Activated T-cell treated with anti-CD3 and anti-CD28 coated beads for 1 hour (primary cell): ENCODE measurements at places on chromosomes 12 and 14.

GRCh38 chr12:45743247-45743646, 13.7 kb downstream of the ARID2 start:
- no peak for DNase-seq

- no peak for DNase-seq
Observed at GRCh38 chr12:100498141-100498540, 24.5 kb downstream of the NR1H4 start.

GRCh38 chr12:1252758-1253157, 261.7 kb downstream of the ERC1 start:
- no peak for DNase-seq

DNA sequence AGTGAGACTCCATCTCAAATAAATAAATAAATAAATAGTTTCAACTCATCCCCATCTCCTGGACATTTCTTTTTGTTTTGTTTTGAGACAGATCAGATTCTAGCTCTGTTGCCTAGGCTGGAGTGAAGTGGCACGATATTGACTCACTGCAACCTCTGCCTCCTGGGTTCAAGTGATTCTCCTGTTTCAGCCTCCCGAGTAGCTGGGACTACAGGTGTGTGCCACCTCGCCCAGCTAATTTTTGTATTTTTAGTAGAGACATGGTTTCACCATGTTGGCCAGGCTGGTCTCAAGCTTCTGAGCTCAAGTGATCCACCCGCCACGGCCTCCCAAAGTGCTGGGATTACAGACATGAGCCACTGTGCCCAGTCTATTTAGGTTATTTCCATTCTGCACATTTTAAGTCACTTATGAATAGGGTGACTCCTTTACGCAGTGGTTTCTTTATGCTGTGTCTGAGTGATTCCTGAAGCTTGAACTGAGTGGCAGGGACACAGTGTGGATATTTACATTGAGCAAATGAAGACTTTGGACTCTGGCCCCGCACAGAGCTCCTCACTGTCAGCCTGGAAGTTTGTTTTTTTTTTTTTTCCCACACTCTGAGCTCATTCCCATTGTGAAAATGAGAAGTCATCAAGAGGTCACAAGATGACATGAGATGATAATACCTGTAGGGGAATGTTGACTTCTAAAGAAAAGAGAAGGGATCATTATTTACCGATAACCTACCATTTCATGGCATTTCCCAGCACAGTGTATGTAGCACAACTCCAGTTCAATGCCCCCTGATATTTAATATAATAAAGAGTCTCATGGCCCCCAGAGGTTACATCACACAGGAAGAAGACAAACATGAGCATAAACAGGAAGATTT, 72.6 kb downstream of the TBX3 start:
- no peak for DNase-seq

- DNase-seq, result no peak
Observed at GRCh38 chr12:104371043-104371870, 67.7 kb downstream of the EID3 start.

DNA sequence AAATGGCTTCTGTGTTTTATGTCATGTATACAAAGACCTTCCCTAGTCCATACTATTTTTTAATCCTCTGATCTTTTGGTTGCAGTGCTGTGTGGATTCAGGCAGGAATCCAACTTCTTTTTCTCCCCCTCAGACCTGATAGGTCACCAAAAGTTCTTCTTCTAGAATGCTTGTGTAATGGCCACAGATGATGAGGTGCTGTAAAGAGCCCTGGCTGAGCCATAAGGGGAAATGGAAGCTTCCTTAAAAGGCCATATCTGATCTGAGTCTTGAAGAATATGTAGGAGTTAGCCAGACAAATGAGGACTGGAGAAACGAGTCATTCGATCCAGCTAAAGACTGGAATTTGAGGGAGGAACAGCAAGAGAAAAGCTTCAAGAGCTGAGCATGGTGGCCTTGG, 353.9 kb downstream of the PCNX1 start:
- DNase-seq, result no peak

DNA sequence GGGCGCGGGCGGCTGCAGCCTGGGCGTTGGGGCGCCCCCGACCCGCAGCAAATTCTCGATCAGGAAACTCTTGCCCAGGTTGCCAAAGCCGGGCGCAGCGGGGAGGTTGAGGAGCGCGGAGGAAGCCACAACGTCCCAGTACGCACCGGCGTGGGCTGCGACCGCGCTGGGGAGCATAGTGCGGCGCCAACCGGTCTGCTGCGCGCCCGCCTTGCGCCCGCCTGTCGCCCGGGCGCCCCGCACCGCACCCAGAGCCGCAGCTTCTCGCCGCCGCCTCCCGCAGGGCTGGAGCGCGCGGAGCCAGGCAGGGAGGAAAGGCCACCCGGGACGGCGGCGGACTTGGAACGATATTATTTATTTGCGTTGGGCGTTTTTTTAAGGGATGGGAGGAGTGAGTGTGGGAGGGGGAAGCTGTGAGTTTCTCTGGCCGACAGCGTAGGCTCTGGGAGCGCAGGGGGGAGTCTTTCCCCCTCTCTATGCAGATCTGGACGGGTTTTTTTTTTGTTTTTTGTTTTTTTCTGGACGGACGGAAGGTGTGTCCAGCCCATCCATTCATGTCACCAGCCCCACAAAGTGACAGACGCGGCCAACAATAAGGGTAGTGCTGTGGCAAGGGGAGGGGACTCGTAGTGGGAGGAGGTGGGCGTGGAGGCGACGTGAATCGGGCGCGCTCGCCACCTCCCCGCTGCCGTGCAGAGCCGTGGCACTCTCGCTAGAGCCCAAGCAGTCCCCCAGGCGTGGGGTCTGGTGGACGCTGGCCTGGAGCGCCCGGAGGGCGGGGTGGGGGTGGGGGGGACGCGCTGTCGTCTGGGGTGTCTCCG, at the start of gene DBX2:
DBX2 (minus strand) TSS at position 349 of the 821 bp plus-strand sequence; CDS start at position 177, 172 bp downstream.
- no peak for DNase-seq

GRCh38 chr14:92259613-92260357, 63.2 kb upstream of the SLC24A4 start:
- no peak for DNase-seq

DNA sequence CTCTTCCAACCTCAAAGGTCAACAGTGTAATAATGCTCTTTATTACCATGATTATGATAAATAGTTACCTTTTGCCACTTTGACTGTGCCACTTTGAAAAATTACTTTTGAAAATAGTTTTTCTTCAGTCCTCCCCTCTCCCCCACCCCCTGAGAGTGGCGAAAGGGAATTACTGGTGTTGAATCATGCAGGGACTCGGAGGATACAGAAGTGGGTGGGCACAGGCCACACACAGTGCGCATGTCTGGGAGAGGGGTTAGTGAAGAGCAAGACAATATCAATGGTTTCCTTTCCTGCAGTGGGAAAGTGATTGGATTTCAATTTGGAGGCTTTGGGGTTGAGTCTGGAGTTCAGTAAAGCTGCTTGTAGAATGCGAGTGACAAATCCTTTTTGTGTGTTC, 170.9 kb downstream of the PTCSC3 start:
- DNase-seq, result no peak

DNA sequence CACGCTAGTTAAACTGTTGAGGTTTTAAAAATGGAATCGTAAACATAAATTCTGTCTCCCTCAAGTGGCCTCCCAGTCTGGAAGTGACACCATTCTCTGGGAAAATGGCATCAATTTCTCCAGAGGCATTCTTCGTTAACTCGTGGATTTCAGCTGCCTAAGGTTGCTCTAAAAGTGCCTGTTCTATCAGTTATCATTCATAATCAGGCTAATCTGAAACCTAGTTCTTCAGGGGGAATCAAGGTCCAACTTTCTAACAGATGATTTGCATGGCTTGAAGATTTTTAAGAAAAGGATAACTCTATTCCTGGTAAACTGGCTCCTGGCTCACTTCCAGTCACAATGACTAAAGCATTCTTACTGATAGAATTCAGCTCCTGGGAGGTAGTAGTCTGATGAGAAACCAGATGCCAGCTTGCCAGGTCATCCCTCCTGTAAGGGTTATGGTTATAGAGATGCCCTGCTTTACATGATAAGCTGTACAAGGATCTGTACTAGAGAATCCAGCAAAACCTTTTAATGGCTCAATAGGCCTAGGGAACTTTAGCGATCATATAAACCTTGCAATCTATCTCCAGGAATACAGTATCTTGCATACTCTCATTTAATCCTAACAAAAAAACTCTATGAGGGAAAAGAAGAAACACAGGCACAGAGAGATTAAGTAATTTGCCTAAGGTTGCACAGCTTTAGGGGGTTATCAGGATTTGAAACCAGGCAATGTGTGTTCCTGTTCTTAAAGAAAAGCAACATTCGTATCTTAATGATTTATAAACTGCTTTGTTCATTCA, 1.5 kb downstream of the L3HYPDH start:
- DNase-seq, result no peak

DNA sequence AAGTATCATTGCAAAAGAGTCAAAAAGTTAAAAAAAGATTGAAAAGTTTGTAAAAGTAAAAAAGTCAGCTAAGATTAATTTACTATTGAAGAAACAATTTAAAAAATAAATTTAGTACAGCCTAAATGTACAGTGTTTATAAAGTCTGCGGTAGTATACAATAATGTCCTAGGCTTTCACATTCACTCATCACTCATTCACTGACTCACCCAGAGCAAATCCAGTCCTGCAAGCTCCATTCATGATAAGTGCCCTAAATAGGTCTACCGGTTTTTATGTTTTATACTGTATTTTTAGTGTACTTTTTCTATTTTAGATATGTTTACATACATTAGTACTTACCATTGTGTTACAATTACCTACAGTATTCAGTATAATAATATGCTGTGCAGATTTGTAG, 43.9 kb upstream of the ABCC9 start:
- DNase-seq, result no peak

DNA sequence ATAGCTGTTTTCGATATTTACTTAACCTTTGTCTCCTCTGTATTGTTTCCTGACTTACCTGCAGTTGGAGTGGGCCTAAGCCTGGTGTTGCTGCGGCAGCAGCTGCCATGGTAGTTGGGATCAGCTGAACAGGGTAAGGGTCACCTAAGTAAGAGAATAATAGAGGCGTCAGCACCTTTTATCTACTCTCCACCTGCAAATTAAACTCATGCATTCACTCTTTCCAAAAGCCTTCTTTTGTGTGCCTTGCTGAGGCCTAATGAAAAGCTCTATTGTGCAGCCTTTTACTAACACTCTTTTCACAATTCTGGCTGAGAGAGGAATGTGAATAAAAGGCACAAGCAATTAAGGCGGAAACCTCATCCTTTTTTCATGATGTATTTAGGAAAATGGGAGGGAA, 308.7 kb downstream of the SOX5 start:
- no peak for DNase-seq

GRCh38 chr14:68172627-68173026, 353.0 kb downstream of the RAD51B start:
- DNase-seq, result no peak

GRCh38 chr14:22460461-22461195, 128.4 kb downstream of the DAD1 start:
- no peak for DNase-seq

DNA sequence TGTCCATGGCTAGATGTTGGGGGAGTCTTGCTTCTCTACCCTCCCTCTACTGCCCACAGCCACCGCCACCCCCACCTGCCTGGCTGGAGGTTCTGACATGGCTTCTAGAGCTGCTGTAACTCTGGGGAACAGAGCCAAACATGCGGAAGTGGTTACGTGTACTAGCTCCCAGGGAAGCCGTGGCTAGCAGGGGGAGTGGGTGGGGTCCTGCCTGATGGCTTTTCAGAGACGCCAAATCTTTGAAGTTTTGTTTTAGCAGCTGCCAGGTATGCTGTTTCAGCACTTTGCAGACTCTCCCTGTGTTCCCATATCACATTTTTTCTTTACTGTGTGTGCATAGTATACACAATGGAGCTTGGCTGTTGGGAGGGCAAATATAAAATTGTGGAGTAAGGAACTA, 150.3 kb downstream of the TGFB3 start:
- DNase-seq, result peak; percentile 5

GRCh38 chr12:29547151-29547632, 49.7 kb upstream of the OVCH1 start:
- DNase-seq, result no peak

DNA sequence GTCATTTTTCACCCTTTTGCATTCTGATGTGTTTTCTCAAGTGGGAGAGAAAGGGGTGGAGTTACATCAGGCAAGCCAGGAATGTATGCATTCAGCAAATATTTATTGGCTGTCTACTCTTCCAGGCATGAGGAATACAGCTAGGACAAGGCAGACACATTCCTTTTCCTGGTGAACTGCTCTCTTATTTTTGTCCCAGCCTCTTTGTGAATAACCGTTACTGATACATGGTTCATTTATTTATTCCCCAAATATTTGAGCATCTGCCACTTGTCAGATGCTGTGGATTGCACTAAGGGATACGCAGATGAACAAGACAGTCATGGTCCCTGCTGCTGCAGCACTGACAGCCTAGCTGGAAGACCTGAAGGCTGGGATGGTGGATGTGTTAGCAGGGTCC, 6.1 kb downstream of the PELI2 start:
- DNase-seq, result no peak

DNA sequence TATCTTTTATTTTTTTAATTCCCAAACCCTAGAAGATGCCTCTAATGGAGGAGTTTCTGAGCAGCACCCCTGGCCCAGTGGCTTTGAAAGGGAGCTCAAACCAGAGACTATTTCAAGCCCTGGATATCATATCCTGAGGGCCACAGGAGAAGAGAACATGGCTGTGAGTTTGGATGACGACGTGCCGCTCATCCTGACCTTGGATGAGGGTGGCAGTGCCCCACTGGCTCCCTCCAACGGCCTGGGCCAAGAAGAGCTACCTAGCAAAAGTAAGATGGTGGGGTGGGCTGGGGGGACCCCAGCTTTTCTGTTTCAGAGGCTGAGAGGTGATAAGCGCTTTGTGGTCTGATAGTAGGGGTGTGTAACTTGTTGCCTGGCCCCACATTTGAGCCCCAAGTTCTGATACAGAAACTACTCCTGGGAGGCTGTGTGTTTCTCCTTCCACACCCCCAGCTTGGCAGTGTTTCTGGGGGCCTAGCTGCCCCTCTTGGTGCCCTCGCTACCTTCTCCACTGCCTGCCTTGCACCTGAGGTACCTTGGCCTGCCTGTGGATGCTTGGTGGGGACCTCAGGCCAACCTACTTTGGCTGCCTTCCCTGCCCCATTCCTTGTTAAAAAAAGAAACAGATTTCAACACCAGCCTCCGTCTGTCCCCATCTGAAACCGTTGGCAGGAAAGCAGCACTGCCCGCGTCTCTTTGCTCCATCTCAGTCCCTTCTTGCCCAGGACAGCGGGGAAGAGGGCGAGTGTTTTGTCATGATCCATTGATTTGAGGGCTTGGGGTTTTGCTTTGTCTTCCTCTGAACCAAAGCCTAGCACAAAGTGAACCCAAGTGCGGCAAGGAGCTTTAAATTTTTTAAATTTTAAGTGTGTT, 5.7 kb downstream of the TPCN1 start:
- DNase-seq, result no peak

DNA sequence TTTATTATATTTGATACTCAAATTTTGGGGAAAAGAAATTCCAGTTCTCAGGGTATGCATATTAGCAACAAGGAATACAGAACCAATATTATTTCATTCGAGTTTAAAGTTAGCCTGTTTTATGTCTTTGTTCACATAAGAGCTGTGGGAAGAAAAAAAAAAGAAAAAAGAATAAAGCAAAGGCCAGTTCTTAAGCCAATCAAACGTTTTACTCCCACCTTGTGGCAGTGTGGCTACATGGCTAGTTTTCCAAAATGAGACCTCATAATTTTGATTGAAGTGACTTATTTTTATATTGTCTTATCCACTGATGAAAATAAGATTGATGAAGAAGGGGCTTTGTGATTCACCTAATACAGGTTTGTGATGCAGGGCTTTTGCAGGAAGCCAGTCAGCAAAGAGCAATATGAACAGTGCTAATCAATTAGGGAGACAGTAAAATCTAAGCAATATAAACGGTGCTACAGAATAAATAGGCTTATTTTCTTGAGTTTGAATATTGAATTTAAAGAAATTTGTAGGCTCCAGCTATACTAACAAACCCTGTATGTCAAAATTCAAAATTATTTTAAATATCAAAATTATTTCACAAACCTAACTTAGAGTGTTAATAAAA, 624.1 kb upstream of the FOXG1 start:
- no peak for DNase-seq

- no peak for DNase-seq
Observed at GRCh38 chr12:5292651-5293050, 139.3 kb upstream of the NTF3 start.
